Foreskin melanocyte (primary cell): ENCODE measurements at places on chromosomes 5 and 9.
A peak's percentile ranks its signal among the peaks of the same experiment; 100 is the strongest.

- DNase-seq: no peak
Observed at GRCh38 chr9:107782381-107782780, 292.8 kb upstream of the KLF4 start.

DNA sequence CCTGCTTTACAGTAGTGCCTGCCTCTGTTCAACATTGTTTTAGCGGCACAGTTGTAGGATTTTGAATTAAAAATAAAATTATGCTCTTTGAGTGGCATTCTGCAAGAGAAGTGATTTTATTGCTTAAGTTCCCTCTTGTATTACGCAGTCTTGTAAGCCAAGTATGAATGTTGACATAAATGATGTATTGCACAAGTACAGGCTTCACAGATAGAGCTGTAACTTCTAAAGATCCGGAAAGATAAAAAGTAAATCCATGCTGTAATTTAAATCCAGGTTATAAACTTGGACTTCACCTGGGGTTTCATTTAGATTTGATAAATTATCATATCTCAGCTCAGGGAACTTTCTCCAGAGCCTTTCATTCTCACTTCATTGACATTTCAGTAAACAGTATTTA, 1114.7 kb downstream of the PTPRD start:
- DNase-seq: no peak

- no peak for DNase-seq
Observed at GRCh38 chr5:111375645-111376044, 136.7 kb downstream of the STARD4 start.

- DNase-seq: no peak
Observed at GRCh38 chr9:36874921-36875320, 159.1 kb downstream of the PAX5 start.

DNA sequence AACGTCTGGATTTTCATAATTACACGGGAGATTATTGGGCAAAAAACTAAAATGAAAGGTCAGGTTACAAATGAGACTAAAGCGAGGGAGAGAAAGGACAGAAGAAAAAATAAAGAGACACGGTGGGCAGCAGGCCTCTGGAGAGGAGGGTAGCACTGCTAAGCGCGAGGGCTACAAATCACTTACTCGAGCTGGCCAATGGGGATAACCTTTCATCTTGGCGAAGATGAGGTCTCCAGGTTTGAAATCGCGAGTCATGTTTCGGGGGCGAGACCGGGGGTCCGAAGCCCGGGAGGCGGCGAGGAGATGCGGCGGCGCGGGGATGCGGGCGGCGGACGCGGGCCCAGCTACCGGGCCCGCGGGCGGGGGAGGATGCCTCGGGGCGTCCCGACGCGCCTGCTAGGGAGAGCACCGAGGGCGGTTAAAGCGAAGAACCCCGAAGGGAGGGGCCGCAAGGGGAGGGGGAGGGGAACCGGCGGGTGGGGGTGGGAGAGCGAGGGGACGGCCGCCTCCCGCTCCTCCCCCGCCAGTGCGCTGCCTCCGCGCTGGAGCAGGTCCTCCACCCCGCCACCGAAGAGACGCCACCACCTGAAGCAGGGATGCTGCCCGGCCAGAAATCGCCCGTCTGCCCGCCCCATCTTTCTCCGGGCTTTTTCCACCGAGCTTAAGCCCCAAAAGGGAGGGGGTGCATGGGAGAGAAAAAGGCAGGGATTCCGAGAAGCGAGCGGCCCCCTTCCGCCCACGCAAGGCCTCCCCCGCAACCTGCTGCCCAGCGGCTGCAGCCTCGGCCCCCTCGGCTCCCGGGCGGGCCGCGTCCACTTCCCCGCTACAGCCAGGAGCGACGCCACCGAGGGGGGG, 610 bp downstream of the PSIP1 start:
- DNase-seq: no peak

- DNase-seq: no peak
Observed at GRCh38 chr9:30744871-30745270, 1639.6 kb upstream of the ACO1 start.

DNA sequence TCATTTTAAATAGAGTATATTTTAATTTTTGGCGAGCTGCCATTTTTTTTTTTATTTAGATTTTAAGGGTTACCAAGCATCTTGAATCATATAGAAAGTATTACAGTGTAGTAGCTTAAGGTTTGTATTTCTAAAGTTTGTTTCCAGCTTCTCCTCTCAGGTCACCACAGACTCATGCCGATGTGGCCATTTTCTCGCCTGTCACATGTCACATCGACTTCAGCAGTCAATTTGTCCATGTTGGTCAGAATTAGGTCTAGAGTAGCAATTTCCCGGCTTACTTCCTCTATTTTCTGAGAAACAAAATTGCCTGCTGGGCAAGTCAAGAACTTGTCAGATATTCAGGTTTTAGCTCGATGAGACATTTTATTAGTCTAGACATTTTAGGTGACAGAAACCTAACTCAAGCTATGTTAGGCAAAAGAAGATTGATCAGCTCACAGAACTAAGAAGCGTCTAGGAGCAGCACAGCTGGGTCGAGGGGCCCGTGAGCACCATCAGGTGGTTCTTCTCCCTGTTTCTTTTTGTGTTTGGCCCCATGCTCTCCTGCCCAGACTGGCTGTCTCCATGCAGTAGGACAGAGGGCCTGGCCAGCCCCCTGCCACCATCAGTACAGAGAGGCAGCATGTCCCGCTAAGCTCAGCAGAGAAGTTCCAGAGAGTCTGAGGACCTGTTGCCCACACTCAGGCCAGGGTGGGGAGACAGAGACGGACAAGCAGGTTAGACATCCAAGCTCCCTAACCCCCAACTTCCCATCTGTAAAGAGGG, 48.4 kb upstream of the AFAP1L1 start:
- no peak for DNase-seq

- no peak for DNase-seq
Observed at GRCh38 chr5:1338506-1339070, 6.3 kb downstream of the CLPTM1L start.

DNA sequence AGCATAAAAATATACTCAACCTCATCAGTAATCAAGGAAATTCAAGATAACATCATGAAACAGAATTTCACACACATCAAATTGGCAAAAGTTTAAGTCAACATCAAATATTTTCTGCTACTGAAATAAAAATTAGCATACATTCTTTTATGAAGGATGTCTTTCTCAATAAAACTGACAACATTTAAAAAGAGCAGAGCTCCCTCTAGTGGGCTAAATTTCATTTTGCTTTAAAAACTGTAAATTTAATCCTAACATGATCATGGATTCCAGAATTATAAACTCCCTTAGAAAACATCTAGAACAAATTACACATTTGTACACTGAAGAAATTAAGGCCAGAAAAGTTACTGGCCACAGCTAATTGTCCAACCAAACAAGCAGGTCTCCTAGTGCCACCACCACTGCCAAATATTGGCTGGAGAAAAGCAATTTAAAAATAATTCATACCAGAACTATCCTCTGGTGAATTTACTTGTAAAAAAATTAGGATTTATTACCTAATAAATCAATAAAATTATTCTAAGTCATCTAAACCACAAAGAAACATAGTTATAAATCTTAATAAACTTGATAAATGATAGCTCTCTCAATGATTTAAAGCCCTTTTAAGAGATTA, 31.2 kb downstream of the DEPDC1B start:
- peak; percentile 34 for DNase-seq

- DNase-seq: no peak
Observed at GRCh38 chr9:93505541-93506132, 52.3 kb upstream of the FAM120AOS start.

DNA sequence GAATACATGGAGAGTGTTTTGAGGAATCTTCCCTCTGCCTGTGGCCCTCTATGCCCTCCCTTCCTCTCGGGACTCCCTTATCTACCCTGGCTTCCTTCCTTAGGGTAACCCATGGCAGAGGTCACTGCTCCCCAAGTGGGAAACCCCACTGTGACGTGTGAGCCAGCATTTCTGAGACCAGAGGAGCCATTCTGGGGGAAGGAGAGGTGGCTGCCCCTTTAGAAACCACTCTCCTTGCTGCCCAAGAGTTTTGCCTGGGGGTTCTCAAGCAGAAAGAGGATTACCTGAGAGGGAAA, 23.1 kb downstream of the CCNJL start:
- no peak for DNase-seq
